Umbilical cord (tissue), 2 donors: ENCODE measurements at places on chromosomes 3 and 15. TPM values are rescaled to one million over a fixed set of nuclear protein-coding genes. Genes with fewer than 3 reads are reported as not detected.

DNA sequence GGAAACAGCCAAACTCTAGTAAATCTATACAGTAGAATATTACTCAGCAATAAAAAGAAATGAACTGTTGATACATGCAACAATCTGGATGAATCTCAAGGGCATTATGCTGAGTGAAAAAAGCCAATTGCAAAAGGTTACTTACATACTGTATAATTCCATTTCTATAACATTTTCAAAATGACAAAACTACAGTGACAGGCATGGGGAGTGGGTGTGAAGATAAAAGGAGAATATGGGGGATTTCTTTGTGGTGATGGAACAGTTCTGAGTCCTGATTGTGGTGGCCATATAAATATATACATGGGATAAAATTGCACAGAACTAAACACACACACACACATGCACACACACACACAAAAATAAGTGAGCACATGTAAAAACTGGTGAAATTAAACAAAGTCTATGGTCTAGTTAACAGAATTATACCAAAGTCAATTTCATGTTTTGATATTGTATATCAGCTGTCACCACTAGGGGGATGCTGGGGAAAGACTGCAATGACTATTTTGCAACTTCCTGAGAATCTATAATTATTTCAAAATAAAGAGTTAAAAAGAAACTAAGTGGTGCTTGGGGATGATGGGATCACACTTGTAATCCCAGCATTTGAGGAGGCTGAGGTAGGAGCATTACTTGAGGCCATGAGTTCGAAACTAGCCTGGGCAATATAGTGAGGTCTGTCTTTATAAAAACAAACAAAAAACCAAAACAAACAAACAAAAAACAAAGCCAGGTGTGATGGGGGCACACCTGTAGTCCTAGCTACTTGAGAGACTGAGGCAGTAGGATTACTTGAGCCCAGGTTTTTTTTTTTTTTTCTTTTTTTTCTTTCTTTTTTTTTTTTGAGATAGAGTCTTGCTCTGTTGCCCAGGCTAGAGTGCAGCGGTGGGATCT lies 66.0 kb downstream of the SPTSSB start:
- peak; percentile 7 for DNase-seq

DNA sequence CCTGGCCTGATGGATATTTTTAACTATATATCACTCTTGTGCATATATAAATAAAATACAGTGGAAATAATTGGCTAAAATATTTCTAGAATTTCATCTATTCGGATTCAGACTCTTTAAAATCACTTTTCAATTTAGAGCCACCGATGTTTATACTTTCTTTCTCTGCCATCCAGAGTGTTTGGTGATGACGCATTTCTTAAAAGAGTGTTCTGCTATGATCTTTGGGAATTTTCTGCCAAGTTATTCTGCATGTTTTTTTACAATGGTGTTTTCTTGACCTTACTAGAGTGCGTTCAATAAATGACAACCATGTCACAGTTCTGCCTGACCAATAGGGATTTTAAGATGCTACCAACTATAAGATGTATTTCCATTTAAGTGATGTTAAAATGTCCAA lies 30.2 kb downstream of the PPP2R3A start:
- no peak for DNase-seq

DNA sequence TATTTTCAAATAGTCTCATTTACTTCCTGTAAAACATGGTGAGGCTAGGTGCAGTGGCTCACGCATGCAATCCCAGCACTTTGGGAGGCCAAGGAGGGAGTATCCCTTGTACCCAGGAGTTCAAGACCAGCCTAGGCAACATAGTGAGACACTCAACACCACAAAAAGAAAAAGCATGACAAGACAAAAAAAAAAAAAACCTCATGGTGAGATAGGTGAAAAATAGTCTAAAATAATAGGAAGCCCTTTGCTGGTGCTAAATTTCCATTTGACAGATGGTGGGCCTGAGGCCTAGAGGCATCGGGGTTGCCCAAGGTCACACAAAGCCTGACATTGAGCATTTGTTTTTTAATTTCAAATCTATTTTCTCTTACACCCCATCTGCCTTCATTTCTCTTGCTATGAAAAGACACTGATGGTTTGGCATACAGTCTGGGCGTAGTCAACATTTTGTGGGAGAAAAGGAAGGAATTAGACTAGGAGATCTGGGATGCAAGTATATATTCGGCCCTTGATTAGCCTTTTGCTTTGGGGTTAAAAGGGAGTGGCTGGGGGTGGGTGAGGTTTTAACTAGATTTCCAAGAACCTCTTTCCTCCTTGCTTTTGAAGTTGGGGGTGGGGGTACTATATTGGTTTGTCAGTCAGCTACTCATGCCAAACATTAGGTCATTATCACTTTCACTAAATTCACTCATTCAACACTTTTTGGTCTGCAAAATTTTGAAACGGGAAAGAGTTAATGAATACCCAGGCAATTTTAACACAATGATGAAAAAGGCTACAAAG lies 11.3 kb downstream of the RAB8B start:
- no peak for DNase-seq

- no peak for DNase-seq
Observed at GRCh38 chr3:44992555-44993470, 16.8 kb downstream of the EXOSC7 start.

DNA sequence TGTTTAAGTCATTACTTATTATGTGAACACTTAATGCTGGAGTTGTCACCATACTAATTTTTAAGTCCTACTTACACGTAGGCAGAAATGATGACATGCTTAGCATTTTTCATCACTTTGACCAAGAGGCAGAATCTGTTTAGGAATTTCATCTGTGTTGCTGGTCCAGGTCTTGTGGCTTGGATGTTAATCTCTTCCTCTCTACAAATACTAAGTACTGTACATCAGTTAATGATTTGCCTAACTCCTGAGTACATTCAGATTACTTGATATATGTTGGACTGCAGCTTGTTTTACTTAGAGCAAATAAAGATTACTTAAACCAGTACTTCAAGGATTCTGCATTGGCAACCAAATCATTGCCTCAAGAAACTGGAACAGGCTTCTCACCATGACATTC lies 8.6 kb downstream of the SNRK start:
- DNase-seq: no peak

Gene TRPM1
- 6.0 TPM for total RNA-seq
